ENCODE measurements at places on chromosomes 4 and X.

GRCh38 chr4:135191596-135191995 lies 990.0 kb upstream of the PABPC4L start:
- no peak for DNase-seq

DNA sequence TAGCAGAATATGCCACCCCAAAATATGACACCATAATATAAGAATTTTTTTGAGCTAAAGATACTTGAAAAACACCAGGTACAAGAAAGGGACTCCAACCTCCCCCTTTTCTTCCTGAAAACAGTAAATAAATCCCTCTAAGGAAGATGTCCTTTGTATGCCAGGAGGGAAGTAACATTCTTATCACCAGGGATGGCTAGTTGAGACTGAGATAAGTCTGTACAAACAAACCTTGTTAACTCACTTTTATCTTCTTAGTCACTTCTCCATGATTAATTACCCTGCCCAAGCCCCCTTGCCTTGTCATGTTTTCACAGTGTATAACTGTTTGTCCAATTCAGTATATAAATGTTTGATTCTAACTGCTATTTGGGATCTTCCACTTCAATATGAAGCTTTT lies 888.0 kb downstream of the PCDH18 start:
- DNase-seq = no peak

DNA sequence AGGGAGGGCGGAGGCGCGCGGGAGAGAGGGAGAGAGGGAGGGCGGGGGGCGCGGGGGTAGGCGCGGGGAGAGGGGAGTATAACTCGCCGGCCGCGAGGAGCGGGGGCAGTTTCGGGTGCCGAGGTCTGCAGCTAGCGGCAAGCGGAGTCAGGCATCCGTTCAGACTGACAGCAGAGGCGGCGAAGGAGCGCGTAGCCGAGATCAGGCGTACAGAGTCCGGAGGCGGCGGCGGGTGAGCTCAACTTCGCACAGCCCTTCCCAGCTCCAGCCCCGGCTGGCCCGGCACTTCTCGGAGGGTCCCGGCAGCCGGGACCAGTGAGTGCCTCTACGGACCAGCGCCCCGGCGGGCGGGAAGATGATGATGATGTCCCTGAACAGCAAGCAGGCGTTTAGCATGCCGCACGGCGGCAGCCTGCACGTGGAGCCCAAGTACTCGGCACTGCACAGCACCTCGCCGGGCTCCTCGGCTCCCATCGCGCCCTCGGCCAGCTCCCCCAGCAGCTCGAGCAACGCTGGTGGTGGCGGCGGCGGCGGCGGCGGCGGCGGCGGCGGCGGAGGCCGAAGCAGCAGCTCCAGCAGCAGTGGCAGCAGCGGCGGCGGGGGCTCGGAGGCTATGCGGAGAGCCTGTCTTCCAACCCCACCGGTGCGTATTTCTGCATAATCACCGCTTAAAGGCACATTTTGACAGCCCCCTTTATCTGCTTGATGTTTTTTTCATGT lies at the start of gene POU4F2:
Gene POU4F2 (plus strand): TSS at position 108 of the 720 bp plus-strand sequence. CDS start 248 bp downstream, at position 356.
- no peak for DNase-seq

GRCh38 chr4:10667701-10668326 lies 16.8 kb downstream of the CLNK start:
- DNase-seq = no peak

DNA sequence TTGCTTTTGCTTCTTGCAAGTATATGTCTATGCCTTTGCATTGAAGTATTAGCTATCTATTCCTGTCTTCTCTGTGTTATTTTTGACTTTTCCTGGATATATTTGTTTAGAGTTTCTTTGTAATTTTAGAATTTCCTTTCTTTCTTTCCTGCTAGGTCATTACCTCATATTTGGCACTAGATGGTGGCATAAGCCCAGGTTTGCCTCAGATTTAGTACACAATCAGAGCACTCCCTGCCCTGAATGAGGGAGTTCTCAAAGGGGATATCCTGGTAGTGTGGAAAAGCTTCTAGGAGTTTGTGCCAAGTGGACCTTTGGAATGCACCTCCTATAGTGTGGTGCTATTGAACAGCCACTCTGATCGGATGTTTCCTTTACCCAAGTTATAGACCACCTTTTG lies 181.6 kb downstream of the UGT8 start:
- DNase-seq = no peak

Measured in midbrain (tissue), 1 donor.